ENCODE measurements at places on chromosomes 7 and 10.

GRCh38 chr10:132752378-132752777 is 33.6 kb downstream of the NKX6-2 start:
- DNase-seq, result no peak

- DNase-seq, result no peak
These were observed 397.8 kb downstream of the EXOC4 start for GRCh38 chr7:133650487-133651300.

- DNase-seq, result no peak
These were observed 146.0 kb downstream of the TNS3 start for GRCh38 chr7:47435889-47436312.

- no peak for DNase-seq
These were observed 513.0 kb upstream of the ANKRD30A start for GRCh38 chr10:36612436-36612835.

GRCh38 chr10:61973906-61974305 is 72.4 kb downstream of the ARID5B start:
- DNase-seq, result no peak

GRCh38 chr7:146876411-146876810 is 759.8 kb downstream of the CNTNAP2 start:
- no peak for DNase-seq

DNA sequence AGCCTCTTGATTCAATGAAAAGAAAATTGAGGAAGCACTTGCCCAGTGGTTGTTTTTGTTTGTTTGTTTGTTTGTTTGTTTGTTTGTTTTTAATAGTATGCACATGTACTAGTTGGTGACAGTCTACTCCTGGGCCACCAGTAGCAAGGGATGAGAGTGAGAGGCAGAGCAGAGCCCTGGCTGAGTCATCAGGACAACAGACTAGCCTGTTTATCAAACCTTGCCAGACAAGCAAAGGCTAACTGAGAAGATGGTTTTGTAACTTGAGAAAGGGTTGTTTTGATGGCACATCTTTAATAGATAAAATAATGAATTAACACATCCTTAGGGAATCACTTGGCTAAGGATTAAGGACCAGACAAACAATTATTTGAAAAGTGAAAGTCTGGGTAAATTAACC is 78.1 kb downstream of the INHBA start:
- DNase-seq, result no peak

GRCh38 chr7:158783595-158783994 is 45.7 kb downstream of the ESYT2 start:
- DNase-seq, result no peak

DNA sequence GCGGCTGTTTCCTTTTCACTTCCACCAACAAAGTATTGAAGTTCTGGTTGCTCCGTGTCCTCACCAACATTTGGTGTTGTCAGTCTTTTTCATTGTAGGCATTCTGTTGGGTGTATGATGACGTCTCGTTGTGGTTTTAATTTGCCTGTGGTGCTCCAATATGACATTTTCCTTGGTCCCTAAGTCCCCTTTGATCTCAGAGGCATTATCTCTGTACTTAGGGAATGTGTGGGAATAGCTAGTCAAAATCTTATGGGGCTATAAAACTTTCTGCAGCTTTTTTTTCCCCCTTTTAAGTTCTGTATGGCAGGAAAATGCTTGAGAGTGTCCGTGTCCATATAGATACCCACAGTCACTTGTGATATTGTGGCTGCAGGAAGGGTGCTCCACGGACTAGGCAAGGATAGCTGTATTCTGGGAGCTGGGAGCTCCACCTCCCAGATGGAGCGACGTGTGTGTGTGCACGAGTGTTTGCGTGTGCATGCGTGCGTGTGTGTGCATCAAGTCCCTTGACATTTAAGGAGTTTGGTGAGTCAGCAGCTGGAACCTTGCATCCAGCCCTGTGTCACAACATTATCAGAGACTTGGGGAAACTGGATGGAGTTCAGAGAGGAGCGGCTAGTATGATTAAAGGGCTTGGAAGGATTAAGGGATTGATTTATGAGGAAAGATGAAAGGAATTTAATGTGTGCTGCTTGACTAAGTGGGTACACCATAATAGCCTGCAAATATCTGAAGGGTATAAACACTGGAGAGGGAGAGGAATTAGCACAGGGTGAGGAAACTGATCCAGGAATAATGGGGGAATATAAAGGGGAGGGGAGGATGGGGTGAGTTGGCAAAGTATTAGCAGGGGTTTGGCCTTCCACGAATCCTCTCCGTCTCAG is 66.8 kb downstream of the LRMDA start:
- no peak for DNase-seq

DNA sequence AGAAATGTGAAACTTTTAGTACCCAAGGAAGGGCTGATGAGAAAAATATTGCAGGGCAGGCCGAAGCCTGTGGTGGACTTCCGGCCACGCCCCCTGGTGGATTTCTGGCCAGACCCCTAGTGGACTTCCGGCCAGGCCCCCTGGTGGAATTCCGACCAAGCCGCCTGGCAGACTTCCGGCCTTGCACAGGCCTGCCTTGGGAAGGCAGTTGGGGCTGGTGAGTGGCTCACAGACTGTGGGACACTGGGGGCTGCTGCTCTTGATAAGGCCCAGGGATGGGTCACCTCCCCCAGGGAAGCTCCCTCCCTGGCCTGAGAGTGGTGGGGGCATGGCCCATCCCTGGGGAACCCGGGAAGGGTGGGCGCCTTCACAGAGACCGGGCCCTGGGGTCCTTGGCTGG is 116.4 kb upstream of the MKI67 start:
- DNase-seq, result no peak

DNA sequence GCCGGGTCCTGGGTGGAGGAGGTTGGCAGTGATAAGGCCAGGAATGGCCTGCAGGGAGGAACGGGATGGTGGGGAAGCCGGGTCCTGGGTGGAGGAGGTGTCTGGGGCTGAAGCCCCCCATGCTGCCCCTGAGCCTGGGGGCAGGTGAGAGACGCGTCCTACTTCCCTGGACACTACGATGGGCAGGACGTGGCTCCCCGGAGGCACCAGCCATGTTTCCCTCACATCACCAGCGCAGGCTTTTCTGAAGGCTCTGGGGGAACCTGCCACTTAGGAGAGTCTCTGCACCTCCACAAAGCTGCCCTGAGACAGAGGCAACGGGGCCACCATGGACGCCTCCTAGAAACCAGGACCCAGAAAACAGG is 324.8 kb downstream of the DNAJB6 start:
- no peak for DNase-seq

DNA sequence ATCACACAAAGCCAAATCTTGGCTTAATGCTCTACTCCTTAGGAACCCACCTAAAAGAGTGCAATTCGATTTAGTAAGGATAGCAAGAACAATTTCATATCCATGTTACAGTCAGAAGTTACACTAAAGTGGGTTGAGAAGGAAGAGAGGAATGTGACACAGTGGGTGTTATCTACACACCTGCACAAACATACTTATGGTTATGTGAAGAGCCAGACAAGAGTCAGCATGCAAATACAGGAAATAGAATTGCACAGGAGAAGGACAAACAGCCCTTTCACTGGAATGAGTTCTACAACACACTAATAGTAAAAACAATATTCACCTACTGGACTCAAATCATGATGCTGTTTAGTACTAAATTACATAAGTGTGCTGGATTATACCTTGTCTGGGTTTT is 262.8 kb downstream of the DGKB start:
- DNase-seq, result no peak

DNA sequence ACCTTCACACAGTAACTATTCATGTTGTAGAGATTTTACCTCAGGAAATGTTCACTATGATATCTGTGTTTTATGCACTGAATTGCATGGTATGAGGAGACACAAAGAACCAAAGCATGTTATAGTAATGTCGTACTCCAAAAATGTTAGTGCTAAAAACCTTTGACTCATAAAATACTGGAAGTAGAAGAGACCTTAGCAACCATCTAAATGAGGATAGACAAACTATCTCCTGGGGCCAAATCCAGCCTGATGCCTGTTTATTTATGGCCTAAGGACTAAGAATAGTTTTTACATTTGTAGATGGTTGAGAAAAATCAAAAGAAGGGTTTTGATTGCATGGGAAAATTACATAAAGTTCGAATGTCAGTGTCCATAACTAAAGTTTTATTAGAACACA is 535.1 kb downstream of the INHBA start:
- no peak for DNase-seq

DNA sequence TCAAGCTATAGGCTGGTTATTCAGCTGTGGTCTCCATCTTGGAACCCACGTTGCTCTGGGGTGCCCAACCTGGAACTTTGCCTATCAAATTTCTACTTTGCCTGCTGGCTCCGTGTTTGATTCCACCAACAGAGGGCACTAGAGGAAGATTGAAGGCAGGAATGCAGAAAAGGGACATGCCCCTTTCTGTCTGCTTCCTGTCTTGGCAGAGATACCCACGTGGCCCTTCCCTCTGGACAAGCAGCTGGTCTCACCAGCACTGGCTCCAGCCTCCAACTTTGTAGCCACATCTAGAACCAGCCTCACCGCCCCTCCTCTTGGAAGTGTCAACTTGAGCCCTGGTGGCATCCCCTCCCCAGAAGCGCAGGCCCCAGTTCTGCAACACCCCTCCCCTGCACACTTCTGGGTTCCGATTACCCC is 52.1 kb upstream of the ZNF438 start:
- peak; percentile 3 for DNase-seq

DNA sequence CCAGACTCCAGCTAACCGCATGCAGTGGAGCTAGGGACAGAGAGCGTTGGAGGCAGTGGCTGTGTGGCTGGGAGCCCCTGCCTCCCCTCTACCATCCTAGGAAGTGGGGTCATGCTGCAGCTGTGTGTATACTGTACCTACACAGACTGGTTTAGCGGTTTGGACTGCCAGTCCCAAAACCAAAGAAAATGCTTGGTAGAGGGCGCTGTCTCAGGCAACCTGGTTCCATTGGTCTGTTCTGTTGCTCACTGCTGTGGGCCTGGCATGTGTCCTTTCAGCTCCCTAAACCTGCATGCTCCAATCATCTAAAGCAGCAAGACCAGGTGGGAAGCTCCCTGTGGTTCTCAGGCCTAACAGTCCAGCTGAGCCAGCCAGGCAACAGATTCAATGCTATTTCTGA is 4.5 kb downstream of the RBP4 start:
- no peak for DNase-seq

DNA sequence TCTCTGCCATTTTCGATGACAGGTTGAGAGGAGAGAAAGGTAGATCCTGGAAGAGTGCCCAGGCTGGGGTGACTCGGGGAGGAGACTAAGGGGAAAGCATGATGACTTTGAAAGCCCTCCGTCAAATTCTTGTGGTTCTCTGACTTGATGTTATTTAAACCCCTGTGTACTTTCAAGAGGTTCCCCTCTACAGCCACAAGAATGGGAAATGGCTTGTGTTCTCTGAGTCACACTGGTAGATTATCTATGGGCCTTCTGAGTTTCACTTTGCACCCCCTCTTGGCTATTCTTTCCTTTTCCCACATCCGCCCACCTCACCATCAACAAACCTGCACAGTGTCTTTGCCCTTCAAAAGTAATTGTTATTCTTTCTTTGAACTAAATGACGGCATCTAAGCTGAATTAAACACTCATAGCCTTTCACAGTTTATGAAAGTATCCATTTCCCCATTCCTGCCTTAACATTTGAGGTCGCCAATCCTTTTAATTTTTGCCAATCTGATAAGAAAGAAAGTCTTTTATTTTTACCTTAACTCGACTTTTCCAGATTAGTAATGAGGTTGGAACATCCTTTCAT is 24.1 kb downstream of the PRF1 start:
- DNase-seq, result peak; percentile 59

DNA sequence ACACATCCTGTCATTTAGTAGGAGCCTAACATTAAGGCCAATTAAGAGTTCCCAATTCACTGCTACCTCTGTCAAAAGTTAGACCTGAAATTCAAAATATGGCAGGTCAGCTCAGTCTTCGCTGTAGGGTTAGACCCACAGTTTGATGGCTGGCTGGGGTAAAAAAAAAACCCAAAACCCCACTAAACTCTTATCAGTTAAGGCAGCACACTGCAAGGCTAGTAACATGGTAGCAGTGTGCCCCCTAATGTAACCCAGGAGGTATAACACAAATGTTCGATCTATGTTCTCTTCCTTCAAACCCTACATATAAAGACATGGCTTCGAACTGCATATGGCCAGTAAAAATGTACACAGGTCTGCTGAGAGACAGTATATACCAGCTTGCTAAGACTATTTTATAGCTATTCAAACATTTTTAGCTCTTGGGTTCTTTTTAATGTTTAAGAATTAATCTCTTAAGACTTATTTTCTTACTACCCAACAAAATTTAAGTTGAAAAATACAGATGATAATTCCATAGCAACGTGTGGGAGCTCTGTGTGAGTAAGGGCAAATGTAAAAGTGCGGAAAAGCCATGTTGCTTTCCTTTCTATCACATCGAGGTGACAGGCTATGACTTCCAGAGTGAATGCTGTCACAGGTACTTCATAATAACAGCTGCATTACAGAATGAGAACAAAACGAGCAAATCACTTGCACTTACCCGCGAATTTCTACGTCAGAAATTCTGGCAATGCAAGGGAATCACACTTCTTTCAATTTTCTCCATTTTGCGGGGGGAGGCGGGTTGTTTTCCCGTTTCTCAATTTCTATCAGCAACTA is 168.4 kb upstream of the IMMP2L start:
- no peak for DNase-seq

- DNase-seq, result no peak
These were observed 18.7 kb upstream of the DDIT4 start for GRCh38 chr10:72254813-72255568.

- no peak for DNase-seq
These were observed 64.7 kb upstream of the CTTNBP2 start for GRCh38 chr7:117937753-117938483.

DNA sequence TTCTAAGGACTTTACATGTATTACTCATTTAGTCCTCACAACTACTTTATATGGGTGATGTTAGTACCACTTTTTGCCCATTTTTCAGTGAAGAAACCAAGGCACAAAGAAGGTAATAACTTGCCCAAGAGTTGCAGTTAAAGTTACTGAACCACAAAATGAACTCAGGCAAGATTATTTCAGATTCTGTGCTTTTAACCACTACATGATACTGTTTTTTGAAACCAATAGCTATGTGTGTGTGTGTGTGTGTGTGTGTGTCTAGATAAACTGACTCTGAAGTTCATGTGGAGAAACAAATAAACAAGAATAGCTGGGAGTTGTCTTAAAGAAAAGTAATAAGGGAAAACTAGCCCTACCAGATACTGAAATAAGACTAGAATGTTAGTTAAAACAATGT is 60.8 kb upstream of the OIT3 start:
- DNase-seq, result no peak

DNA sequence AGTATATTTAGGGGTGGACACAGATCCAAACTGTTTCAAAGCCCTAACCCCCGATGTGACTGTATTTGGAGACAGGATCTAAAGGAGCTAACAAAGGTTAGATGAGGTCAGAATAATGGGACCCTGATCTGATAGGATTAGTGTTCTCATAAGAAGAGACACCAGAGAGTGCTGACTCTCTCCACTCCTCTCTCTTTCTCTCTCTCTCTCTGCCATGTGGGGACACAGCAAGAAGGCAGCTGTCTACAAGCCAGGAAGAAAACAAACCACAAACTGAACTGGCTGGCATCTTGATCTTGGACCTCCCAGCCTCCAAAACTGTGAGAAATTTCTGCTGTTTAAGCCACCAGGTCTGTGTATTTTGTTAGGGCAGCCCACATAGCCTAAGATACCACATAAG is 84.7 kb upstream of the KDM7A start:
- no peak for DNase-seq

GRCh38 chr7:132942701-132943100 is 139.2 kb downstream of the CHCHD3 start:
- DNase-seq, result no peak
